ENCODE measurements at places on chromosomes 7 and 10.

DNA sequence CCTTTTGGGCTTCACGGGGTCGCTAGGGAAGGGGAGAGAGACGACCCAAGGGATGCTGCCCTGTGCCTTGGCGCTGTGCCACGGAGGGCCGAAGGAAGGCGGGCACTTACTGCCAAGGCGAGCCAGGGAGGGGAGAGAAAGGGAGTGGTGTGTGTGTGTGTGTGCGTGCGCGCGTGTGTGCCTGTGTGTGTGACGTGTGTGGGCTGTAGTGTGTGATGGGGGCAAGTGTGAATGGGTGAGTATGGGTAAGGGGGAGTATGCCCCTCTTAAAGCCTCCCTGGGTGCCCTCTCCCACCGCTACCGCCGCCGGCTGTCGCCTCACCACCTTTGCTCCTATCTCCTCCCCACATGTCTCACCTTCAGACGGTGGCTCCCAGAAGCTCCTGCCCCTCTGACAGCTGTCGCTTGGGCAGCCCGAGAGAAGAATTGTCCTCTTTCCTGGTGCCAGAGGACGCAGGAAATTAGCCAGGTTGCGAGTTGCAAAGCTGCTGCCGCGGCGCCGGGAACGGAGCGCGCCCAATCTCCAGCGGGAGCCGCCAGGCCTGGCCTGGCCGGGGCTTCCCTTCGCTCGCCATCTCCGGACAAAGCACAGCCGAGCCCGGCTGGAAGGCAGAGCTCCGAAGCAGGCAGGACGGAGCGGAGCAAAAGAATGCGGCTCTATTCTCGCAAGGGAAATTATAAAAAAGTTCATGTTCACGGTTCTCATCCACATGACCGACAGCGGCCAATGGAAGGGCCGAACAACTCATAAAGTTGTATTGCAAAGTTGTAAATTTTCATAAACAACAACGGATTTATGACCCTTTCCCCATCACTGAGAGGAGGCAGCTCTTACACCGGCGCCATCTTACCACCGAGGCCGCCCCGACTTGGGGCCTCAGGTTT is at the start of gene HOXA3:
TSS of gene HOXA3 (minus strand) at position 653 of the 885 bp plus-strand sequence. CDS start 41,943 bp downstream, outside the sequence.
- no peak for DNase-seq

- peak; percentile 65 for DNase-seq
Observed at GRCh38 chr7:111090846-111091245, at the start of gene LRRN3. TSS of gene LRRN3 (plus strand) at chr7:111091127. CDS start at chr7:111122773, 31,646 bp downstream.

- no peak for DNase-seq
Observed at GRCh38 chr7:29801929-29802328, 4.4 kb upstream of the WIPF3 start.

DNA sequence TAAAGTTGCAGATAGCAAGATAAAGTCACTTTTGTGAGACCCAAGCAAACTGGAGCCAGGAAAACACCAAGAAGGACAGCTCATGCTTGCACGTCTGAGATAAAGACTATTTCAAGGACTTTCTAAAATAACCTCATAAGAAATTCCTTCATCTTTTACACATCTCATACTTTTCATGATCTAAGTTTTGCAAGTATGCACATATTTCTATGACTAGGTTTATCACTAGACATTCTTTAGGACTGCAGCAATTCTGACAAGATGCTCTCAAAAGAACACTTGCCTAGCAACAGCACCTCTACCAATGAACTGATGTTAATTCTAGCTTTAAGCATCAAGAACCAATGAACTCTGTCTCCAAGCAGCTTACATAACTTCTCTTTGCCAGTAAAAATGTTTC is 457.6 kb downstream of the SEMA3D start:
- no peak for DNase-seq

- DNase-seq = no peak
Observed at GRCh38 chr10:119947300-119947699, 54.8 kb downstream of the SEC23IP start.

DNA sequence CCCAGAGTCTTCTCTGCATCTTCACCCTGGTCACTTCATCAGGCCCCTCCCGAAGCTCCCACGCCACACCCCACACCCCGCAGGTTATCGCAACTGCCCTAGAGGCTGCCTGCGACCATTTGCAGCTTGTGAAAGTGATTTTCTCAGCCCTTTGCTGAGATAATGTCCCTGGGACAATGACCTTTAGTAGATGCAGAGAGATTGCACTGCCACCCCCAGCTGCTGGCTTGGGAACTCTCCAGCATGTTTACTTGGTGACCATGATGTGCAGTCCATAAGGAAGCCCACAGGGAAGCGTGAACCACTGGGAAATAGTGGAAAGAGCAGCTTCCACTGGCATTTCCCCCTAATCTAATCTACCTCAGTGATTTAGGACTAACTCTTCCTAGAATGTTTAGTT is 97.3 kb downstream of the WNT2 start:
- no peak for DNase-seq

GRCh38 chr7:140455743-140456142 is 23.6 kb downstream of the MKRN1 start:
- no peak for DNase-seq

DNA sequence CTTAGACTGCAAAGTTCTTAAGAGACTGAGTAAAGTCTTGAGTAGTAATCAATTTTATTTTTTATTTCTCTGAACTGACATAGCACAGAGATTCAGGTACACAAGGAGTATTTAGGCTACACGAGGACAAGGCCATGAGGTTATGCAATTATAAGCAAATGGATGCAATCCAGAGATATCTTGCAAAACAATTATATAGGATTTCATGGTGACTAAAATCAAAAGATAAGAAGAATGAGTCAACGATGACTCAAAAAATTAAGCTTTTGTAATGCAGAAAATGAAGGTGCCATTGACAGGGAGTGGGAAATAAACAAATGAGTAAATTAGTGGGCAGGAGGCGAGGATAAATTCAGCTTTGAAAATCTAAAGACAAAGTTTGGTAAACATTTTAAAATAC is 66.7 kb upstream of the MYO3A start:
- DNase-seq = no peak

GRCh38 chr10:84522612-84523462 is 194.4 kb downstream of the CCSER2 start:
- no peak for DNase-seq
